ENCODE measurements at places on chromosomes 12 and 14. TPM values are rescaled to one million over a fixed set of nuclear protein-coding genes. Genes with fewer than 3 reads are reported as not detected.

DNA sequence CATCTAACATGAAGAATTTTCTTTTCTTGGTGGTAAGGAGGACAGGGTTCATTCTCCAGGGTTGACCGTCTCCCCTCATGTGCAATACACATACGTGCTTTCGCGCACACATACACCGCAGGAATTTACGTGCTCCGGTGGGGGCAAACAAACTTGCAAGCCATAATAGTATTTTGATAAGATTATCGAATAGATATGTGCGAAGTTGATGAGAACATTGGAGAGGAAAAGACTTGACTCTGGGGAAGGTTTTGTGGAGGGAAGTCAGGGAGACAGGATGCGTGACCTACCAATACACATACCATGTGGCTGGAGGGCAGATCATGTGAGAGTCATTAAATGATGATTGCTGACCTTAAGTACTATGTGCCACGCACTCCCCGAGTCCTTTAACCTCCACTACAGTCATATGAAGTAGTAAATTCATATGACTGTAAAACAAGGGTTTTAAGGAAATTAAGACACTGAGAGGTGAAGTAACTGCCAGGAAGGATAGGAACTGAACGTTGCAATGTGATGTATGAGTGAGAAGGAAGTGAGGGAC is 921 bp downstream of the RAD51B start:
- H3K27me3 ChIP-seq, result no peaks in the 10 kb centered on the region
- H3K4me1 ChIP-seq, result peaks cover 24% of the 10 kb centered on the region
- no peak for DNase-seq
- H3K4me3 ChIP-seq, result peak overlapping the region; percentile 69

The RTN1 gene
- 9.9 TPM for total RNA-seq

DNA sequence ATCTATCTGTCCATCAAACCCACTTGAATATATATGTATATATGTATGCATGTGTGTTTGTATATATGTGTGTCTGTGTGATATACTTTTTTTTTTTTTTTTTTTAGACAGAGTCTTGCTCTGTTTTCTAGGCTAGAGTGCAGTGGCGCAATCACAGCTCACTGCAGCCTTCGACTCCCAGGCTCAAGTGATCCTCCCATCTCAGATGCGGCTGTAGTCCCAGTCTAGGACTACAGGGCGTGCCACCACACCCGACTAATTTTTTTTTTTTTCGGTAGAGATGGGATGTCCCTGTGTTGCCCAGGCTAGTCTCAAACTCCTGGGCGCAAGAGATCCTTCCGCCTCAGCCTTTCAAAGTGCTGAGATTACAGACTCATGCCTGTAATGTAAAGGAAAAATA is 13.0 kb upstream of the APOBEC1 start:
- H3K4me1 ChIP-seq, result no peaks in the 10 kb centered on the region
- DNase-seq, result no peak
- H3K27me3 ChIP-seq, result no peaks in the 10 kb centered on the region
- no peaks in the 10 kb centered on the region for H3K36me3 ChIP-seq
- H3K27ac ChIP-seq, result no peak overlapping the region

The AQP5 gene
- total RNA-seq, result 22.1 TPM

DNA sequence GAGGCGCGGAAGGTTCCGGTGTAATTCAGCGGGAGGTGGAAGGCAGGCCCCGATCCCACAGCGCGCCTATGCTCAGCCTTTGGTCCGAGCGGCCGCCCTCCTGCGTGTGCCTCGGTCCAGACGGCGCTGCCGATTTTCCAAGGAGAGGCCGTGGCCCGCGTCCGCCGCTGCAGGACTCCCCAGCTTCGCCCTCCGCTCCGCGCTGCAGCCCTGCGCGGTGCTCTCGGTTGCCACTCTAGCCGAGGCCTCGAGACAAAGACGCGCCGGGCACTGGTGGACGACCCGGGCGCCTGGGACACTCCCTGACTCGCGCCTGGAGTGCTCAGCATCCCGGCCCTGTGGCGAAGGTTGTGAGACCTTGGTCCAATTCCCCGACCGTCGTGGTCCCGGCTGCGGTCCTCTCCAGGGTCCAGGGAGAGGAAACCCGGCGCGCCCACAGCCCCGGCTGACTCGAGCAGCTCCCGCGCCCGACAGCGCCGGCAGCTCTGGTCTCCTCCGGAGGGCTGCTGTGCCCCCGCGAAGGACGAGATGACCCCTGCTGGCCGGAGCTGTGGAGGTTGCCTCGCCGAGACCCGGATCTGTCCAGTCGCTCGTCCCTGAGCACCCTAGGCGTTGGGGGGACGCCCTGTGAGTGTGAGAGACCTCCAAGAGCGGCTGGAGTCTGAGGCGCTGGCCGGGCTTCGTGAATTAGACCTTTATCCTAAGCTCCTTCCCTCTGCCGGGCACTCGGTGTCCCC is 6.5 kb downstream of the HOXC12 start:
- DNase-seq, result no peak
- H3K4me1 ChIP-seq, result peaks cover 3% of the 10 kb centered on the region
- H3K27me3 ChIP-seq, result peaks cover 83% of the 10 kb centered on the region
- no peaks in the 10 kb centered on the region for H3K36me3 ChIP-seq
- H3K4me3 ChIP-seq, result no peak overlapping the region

DNA sequence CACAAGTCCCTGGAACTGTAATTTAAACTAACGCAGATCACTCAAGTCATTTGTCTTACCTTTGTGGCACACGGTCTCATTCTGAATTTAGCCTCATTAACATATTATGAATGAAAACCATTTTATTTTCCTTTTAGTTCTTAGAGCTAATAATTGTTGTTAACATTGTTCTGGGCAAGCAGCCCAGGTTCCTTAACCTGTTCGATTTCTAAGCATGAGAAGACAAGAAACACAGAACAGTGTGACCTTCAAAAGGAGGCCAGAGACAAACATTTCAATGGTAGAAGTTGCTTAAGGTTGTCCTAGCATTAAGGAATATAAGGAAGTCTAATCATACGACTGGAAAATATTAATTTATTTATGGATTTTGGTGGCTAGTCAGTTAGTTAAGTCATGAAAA is 35.2 kb downstream of the PIWIL1 start:
- H3K27me3 ChIP-seq, result no peaks in the 10 kb centered on the region
- H3K36me3 ChIP-seq, result no peaks in the 10 kb centered on the region
- H3K27ac ChIP-seq, result no peak overlapping the region
- peaks cover under 1% of the 10 kb centered on the region for H3K4me1 ChIP-seq
- no peak overlapping the region for H3K4me3 ChIP-seq

The ASCL1 gene
- total RNA-seq, result 0.29 TPM

- DNase-seq, result no peak
- no peak overlapping the region for H3K4me3 ChIP-seq
- no peaks in the 10 kb centered on the region for H3K27me3 ChIP-seq
- H3K27ac ChIP-seq, result no peak overlapping the region
- H3K4me1 ChIP-seq, result no peaks in the 10 kb centered on the region
These were observed 484.7 kb downstream of the LRIG3 start for GRCh38 chr12:58435647-58436046.

- no peak for DNase-seq
- peaks cover 24% of the 10 kb centered on the region for H3K4me1 ChIP-seq
These were observed 48.0 kb downstream of the WNK1 start for GRCh38 chr12:800401-800800.

DNA sequence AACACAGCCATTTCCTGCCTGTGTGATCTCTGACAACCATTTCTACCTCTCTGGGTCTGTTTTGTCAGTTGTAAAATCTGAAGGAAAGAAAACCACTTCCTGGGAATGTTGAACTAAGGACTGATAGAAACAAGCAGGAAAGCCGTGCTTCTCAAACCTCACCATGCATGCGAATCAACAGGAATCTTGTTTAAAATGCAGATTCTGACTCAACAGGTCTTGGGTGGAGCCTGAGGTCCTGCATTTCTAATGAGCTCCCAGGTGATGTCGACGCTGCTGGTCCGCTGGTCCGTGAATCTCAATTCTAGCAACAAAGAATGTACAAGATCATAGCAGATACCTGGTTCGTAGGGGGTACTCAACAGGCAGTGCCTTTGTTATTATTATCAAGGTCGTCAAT is 38.0 kb upstream of the GPATCH2L start:
- no peaks in the 10 kb centered on the region for H3K36me3 ChIP-seq
- no peaks in the 10 kb centered on the region for H3K27me3 ChIP-seq
- no peak overlapping the region for H3K27ac ChIP-seq
- H3K4me1 ChIP-seq, result no peaks in the 10 kb centered on the region

DNA sequence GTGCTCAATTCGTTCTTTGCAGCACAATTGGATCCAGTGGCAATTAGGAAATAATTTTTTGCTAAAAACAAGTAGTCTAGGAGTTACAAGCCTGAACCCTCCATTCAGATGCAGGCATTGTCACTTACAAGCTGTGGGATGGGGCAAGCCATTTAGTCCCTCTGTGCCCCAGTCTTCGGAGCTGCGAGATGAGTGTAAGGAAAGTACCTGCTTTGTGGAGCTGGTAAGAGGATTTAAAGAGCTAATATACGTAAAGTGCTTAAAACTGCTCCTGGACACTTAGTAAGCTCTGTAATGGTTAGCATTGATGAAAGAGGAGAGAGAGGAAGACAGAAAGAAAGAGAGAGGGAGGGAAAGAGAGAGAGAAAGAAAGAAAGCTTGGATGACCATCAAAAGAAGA is 112.5 kb downstream of the LGMN start:
- no peak for DNase-seq
- H3K36me3 ChIP-seq, result no peaks in the 10 kb centered on the region

GRCh38 chr12:1820191-1820895 is at the start of gene LRTM2:
LRTM2 (plus strand) TSS chr12:1820565; CDS start chr12:1828149, 7,584 bp downstream.
- no peak within 1 kb of the TSS for H3K27ac ChIP-seq
- H3K27me3 ChIP-seq, result no peaks in the 10 kb centered on the region
- H3K36me3 ChIP-seq, result no peaks in the 10 kb centered on the region
- no peaks in the 10 kb centered on the region for H3K4me1 ChIP-seq

GRCh38 chr12:52871291-52872039 is 22.7 kb upstream of the KRT78 start:
- H3K4me1 ChIP-seq, result peaks cover 23% of the 10 kb centered on the region
- DNase-seq, result no peak
- H3K4me3 ChIP-seq, result no peak overlapping the region
- H3K27ac ChIP-seq, result peak overlapping the region; percentile 73
- H3K27me3 ChIP-seq, result no peaks in the 10 kb centered on the region

DNA sequence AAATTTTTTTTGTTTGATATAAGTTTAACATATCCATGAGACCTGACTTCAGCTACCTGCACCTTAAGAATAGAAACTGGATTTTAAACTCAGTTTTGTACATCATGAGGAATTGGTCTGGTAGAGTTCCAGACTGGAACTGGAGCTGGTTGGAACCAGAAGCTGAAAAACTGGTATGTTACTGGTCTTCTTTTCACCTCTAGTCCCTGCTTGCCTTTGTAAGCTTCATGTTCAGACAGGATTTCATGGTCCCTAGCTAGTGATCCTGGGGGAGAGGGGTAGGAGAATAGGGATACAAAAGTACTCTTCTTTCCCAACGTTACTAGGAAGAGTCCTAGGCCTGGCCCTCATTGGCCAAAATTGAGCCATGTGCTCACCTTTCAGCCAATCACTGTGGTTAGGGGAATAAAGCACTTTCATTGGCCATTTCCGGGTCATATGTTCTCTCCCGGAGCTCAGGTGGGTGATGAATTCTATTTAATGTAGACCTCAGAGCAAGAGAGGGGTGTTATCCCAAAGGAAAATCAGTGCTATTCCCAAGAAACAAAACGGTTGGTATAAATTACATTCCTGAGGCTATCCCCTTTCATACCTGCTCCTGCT is 36.9 kb upstream of the APPL2 start:
- H3K4me1 ChIP-seq, result no peaks in the 10 kb centered on the region
- H3K36me3 ChIP-seq, result no peaks in the 10 kb centered on the region
- no peaks in the 10 kb centered on the region for H3K27me3 ChIP-seq
- no peak overlapping the region for H3K4me3 ChIP-seq
- no peak for DNase-seq
- no peak overlapping the region for H3K27ac ChIP-seq

- H3K27me3 ChIP-seq, result no peaks in the 10 kb centered on the region
- no peak overlapping the region for H3K27ac ChIP-seq
- DNase-seq, result no peak
- H3K4me1 ChIP-seq, result peaks cover 6% of the 10 kb centered on the region
- H3K4me3 ChIP-seq, result no peak overlapping the region
- H3K36me3 ChIP-seq, result no peaks in the 10 kb centered on the region
These were observed 21.6 kb upstream of the ESRRB start for GRCh38 chr14:76354310-76354709.

GRCh38 chr12:45930369-45930768 is 60.0 kb downstream of the SCAF11 start:
- no peak overlapping the region for H3K4me3 ChIP-seq
- DNase-seq, result no peak
- no peaks in the 10 kb centered on the region for H3K27me3 ChIP-seq
- H3K4me1 ChIP-seq, result no peaks in the 10 kb centered on the region

DNA sequence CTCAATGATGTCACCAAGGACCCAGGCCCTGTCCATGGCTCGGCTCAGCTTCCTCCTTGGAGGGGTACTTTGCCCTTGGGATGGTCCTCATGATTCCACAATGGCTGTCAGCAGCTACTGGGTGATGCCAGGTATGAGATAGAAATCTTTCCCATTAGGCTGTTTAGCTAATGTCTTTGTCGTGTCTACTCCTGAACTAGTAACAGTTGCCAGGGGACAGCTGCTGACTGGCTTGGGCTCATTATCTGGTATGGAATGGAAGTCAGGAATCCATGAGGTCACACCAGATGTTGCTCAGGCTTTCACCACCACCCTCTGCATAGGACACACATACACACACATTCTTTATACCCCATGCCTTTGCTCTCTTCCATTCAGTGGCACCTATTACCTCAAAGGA is 9.2 kb downstream of the PRPH start:
- no peaks in the 10 kb centered on the region for H3K27me3 ChIP-seq
- H3K27ac ChIP-seq, result no peak overlapping the region
- no peaks in the 10 kb centered on the region for H3K36me3 ChIP-seq
- DNase-seq, result no peak

DNA sequence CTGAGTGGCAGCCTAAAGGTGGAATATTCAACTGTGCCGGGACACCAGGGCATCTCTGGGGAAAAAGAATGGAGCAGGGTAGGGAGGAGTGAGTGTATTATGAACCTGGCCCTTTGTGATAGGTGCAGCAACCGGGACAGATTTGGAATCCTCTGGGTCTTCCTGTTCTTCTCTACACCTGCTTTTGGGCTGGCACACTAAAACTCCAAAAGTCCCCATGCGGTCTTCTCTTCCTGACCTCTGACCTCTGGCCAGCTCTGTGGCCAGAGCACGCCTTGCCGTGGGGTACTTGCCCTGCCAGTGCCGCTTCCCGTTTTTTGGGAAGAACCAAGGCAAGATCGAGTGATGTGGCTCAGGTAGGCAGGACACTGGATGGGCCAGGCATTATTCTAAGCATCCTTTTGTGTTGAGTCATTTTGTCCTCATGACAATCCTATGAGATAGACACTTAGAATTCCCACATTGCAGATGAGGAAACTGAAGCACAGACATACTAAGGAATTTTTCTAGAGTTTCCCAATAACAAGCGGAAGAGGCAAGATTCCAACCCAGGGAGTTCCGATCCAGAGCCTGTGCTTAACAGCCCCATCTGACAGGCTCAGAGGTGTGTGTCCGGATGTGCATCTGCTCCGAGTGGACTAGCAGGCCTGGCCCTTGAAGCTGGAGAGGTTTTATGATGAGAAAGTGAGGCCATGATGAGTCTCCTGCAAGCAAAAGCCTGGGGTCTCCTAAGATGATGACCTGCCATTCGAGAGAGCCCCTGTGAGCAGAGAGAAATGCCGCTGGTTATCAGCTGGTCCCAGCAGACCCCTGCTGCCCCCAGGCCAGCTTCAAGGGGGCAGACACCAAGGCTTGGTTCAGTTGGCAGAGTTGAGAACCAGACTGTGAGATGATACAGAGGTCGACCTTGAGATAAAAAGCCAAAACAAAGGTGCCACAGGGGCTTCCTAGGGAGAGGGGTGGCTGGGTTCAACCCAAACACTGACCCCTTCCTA is 67.9 kb upstream of the ESRRB start:
- H3K27ac ChIP-seq, result no peak overlapping the region
- no peak overlapping the region for H3K4me3 ChIP-seq
- H3K4me1 ChIP-seq, result no peaks in the 10 kb centered on the region
- DNase-seq, result peak; percentile 21
- no peaks in the 10 kb centered on the region for H3K36me3 ChIP-seq

All from upper lobe of left lung (tissue), 6 donors.